ENCODE measurements at places on chromosomes 16 and 17. TPM values are rescaled to one million over a fixed set of nuclear protein-coding genes. Genes with fewer than 3 reads are reported as not detected.

The ITGA2B gene
- total RNA-seq, result not detected

The IKZF3 gene
- total RNA-seq, result 0.69 TPM

The TMC7 gene
- total RNA-seq, result 0.74 TPM

The ZNF267 gene
- total RNA-seq, result 7.3 TPM

The GPR139 gene
- 0.23 TPM for total RNA-seq

Measured in gastroesophageal sphincter (tissue), 4 donors.